Hematopoietic multipotent progenitor cell treated with erythropoietin and hydrocortisone succinate and interleukin-3 and kit ligand, for 6 days (in vitro differentiated cells): ENCODE measurements at places on chromosomes 7 and 10.
A peak's percentile ranks its signal among the peaks of the same experiment; 100 is the strongest.

- DNase-seq = no peak
Observed at GRCh38 chr10:7133278-7133677, 277.6 kb downstream of the SFMBT2 start.

DNA sequence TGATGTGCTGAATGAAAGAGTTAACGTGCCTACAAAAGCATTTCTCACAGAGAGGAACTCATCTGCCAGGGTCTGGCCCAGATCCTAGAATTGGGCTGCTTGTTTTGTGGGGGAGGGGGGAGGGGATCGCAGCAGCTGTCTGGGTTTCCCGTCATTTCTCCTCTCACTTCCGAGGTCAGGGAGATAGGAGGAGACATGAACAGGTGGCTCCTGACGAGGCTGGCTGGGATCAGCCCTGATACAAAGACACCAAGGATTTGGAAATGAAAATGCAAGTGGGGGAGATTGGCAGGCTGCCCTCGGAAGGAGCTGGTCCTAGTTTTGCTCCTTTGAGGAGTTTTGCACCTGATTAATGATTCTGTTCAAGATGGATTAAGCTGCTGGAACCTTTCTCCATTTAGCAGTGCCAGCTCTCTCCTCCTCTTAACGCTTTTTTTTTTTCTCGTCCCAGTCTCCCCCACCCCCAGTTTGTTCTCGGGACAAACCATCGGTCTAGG lies 86.8 kb upstream of the KMT2C start:
- DNase-seq = no peak

DNA sequence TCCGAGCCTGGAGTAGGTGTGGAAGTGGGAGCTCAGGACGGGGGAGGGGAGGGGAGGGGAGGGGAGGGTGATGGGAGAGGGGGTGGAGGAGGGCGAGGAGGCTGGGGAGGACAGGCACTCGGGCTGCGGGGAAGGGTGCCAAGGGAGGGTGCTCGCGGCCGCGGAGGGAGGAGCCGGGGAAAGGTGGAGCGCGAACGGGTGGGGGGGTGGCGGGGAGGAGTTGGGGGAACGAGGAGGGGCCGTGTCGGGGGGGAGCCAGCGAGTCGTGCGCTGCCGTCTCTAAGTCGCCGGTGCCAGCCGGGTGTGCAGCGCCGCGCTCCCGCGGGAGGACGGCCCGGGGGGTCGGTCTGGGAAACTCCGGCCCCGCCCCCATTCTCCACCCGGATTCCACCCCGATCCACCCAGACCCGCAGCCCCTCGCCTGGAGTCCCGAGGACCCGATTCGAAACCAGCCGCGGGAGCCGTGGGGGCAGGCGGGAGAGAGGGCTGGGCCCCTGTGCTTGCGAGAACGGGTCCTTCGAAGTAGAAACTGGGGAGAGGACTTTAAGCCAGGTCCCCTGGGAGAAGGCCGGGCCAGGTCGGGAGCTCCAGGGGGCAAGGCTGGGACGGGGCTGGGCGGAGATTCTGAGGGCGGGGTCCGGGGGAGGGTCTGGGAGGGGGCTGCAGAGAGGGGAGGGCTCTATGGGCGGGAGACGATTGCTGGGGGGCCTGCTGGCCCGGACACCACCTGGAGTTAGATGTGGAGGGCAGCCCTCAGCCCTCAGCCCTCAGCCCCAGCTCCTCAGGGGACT lies at the start of gene ZNF467:
Gene ZNF467 (minus strand): TSS at position 143 of the 791 bp plus-strand sequence. CDS start 2,556 bp downstream, outside the sequence.
- DNase-seq = peak; percentile 27

GRCh38 chr10:8556321-8556720 lies 501.8 kb downstream of the GATA3 start:
- no peak for DNase-seq

GRCh38 chr10:12888470-12888869 lies 113.0 kb downstream of the CCDC3 start:
- DNase-seq = no peak

DNA sequence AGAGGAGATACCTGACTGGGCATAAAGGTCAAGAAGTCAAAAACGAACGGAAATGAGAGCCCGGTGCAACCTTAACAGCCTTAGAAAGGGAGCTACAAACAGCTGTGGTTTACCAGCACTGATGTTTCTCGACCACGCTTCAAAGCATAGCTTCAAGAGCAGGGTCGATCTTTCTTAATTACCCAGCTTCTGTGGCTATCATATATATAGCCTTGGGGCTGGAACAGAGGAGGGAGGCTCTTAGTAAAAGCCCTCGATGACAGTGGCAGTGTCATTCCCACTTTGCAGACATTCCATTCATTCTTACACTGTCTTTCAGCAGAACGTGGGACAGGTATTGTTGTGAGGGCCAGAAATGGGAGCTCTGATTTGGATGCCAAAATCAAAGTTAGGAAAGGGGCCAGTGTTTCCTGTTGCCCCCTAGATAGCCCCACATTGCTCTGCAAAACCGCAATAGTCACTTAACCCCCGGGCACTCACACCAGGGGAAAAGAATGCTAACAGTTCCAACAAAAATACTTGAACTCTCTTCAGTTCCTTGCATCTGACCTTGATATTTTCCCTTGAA lies 141.5 kb downstream of the MTPAP start:
- no peak for DNase-seq

- DNase-seq = no peak
Observed at GRCh38 chr7:2224934-2225333, 7.8 kb downstream of the MAD1L1 start.

DNA sequence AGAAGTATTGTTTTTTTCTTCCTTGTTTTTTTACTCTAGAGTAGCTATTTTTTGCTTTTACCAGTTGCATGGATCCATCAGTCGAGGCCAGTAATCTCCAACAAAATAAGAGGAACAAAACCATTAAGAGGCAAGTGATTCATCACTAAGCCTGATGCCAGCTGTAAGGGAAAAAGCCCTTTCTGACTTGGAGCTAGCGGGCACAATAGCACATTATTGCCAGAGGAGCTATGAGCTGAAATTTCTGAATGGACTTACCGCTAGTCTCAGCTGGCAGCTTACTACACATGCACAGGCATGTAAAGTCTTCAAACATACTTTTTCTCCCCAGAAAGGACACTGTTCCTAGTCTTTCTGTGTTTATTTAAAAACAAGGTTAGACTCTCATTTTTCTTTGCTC lies 41.6 kb upstream of the PTPRZ1 start:
- no peak for DNase-seq

GRCh38 chr7:27091941-27092818 lies 3.6 kb downstream of the HOXA1 start:
- DNase-seq = no peak

DNA sequence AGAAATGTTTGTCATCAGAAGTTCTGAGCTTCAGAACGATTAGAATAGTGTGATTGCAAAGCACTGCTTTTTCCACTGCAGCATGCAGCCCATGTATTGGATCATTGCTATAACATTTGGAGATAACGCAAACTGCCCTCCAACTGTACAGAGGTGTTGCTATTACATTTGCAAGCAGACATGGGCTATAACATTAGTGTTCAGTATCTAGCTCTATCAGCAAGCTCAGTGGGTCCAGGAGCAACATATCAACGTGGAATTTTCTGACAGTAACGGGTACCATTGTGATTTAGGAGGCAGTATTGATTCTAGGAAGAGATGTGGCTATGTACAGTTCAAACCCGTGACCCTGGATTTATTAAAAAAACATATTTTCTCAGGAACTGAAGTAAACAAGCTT lies 75.8 kb downstream of the AGMO start:
- no peak for DNase-seq

DNA sequence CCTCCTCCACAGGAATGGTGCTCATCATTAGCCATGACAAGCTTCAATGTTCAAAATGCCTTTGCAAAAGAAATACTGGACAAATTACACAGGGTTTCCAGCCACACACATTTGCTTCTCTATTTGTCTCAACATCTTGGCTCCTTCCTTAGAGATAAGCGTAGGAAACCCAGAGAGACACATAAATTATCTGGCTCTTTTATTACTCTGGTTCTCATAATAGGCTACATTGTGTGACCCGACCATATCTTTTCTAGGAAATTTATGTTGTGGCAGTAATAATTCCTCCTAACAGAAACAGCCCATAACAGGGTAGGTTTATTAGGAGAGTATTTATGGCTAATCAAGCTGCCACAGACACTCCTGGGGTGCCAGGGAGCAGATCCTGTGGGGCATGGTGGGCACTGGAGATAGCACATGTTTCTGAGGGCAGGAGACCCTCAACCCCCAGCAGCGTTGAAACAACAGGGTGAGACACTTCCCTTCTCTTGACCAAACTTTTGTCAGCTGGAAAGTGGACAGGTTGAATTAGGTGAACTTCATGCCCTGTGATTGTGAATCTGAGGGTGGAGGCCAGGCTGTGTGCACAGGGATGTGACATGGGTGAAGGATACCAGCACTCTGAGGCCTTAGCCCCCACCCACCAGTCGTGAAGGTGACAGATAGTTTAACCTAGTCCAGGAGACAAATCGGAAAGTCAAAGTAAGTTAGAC lies 295.9 kb upstream of the ZNF32 start:
- peak; percentile 41 for DNase-seq

DNA sequence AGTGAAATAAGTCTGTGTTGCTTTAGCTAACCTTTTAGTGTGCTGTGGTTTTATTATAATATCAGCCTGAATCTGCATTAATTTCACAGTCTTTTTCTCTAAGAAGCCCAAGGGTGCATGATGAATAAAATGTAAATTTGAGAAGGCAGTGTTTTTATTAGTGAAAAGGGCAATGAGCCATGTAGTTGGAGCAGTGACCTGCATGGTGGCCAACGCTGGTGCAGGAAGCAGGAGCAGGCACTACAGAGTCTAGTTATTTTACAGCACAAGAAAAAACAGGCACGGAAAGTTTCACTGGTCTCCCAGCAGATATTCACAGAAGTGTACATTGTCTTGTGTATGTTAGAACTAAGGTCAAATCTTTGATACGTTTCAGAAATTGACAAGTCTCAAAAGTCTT lies 247.8 kb downstream of the CELF2 start:
- no peak for DNase-seq

GRCh38 chr7:100019908-100020307 lies 4.5 kb downstream of the ZKSCAN1 start:
- DNase-seq = no peak

DNA sequence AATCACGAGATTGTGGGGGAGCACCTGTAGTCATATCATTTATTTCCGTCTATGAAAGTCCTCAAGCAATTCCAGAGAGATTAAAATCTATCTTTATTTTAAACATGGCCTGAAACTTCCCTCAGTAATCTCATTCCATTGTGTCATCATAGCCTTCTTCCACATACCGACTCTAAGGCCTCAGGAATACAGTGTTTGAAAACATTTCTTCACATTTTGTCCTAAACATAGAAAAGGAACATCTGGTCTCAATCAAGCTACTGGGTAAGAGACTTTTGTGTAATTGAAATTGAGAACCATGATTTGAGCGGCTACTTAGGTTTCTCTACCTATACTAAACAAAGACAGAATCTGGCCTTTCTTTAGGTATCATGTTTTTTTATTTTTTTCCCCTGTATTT lies 78.0 kb upstream of the ELMO1 start:
- DNase-seq = no peak

- DNase-seq = no peak
Observed at GRCh38 chr7:5508698-5509097, 85.1 kb upstream of the TNRC18 start.
